ENCODE measurements at places on chromosomes 12 and 14.

GRCh38 chr14:101601606-101602465, 40.5 kb downstream of the DIO3 start:
- DNase-seq, result no peak

- no peak for DNase-seq
Measured at GRCh38 chr14:57749267-57749666, 116.6 kb downstream of the SLC35F4 start.

GRCh38 chr12:89454080-89454848, 70.3 kb downstream of the GALNT4 start:
- no peak for DNase-seq

DNA sequence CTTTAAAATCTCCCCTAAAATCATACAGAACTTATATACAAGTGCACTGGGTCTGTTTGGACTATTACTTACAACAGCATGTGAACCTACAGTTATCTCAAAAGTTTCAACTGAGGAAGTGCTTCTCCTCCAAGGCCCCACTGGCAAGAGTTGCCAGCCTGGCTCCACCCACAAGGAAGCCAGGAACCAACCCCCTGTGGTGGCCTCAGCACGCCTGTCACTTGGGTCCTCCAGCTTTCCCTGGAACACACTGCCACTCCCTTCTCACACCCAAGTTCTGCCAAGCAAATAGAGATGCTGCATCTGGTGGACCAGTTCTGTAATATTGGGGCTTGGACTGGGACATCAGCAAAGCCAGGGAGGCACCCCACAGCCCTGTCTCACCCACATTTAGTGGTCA, 115.4 kb downstream of the GCH1 start:
- no peak for DNase-seq

DNA sequence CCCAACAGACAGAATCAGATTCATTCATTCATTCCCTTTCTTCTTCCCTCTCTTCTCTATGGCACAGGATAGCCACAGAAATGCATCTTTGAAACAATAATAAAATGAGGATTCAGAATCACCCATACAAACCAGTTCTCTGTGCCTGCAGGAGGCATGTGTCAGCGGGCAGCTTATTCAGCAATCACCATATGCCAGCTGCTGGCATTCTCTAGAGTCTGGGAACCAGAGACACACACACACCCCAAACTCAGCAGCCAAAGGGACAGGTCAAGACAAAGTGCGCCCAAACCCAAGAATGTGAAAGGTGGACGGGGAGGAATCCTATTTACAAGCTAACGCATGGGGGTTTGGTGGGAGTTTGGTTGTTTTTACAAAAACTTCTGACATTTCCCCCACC, 14.1 kb downstream of the ARF3 start:
- DNase-seq, result no peak

- DNase-seq, result no peak
Measured at GRCh38 chr14:74858022-74858421, 17.9 kb downstream of the PROX2 start.

DNA sequence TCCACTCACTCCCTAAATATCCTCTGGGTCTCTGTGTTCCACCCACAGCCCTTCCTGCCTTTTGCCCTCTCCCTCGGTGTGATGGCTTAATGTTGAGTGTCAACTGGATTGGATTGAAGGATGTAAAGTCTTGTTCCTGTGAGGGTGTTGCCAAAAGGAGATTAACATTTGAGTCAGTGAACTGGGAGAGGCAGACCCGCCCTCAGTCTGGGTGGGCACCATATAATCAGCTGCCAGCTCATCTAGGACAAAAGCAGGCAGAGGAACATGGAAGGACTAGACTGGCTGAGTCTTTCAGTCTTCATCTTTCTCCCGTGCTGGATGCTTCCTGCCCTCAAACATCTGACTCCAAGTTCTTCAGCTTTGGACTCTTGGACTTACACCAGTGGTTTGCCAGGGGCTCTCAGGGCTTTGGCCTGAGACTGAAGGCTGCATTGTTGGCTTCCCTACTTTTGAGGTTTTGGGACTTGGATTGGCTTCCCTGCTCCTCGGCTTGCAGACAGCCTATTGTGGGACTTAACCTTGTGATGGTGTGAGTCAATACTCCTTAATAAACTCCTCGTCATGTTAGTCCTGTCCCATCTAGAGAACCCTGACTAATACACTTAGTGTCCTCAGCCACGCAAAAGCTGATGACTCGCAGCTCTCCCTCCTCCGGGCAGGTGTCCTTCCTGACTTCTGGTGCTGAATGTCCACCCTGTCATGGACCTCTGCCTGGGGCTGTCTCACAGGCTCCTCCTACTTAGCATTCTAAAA, 5.9 kb downstream of the DGLUCY start:
- DNase-seq, result no peak

DNA sequence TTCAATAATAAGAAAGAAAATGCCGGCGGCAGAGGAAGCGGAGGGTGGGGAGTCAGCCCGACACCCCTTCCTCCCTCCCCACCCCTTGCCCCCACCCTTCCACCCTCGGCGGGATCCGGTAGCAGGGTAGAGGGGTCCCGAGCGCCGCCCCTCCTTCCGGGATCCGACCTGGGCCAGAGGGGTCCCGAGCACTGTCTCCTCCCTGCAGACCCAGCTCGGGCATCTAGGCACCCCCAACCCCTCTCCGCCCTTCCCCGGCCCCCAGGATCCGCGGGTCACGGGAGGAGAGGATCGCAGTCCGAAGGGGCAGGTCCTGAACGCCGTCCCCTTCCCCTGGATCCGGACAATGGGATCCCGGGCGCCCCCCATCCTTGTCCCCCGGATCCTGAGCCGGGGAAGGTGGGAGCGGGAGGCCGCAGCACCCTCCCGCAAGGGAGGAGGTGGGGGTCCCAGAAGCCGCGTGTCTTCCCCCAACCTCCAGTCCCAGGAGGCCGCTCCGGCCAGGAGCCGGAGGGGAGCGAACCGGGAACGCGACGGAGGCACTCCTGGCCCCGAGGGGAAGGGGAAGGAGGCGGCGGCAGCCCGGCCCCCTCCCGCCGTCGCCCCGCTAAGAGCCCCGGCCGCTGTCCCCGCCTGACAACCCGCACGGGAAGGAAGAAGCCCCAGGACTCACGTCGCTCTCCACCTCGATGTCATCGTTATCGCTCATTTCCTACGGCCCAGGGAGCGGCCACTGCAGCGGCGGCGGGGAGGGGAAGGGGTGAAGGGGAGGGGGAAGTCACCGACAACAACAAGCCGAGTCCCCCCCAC, 481 bp downstream of the MAX start:
- DNase-seq, result no peak

- DNase-seq, result no peak
Measured at GRCh38 chr14:83433618-83434017, 1900.0 kb upstream of the SEL1L start.

DNA sequence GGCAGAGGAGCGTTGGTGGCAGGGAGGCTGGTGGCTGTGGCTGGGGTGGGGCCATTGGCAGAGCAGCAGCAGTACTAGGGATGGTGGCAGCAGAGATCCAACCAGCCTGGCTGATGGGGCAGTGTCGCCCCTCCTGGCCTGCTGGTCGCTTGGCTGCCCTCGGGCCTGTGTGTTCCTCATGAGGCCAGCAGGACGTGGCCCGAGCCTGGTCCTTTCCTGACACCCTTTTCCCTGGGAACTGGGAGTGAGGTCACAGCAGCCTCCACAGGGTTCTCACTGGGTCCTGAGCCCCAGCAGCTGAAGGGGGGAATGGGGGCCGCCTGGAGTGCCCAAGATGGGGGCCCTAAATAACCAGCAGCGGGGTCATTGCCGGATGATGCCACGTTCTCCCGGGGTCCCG, 46.1 kb downstream of the KIF26A start:
- no peak for DNase-seq

- DNase-seq, result no peak
Measured at GRCh38 chr12:93782853-93783252, 105.7 kb downstream of the CRADD start.

DNA sequence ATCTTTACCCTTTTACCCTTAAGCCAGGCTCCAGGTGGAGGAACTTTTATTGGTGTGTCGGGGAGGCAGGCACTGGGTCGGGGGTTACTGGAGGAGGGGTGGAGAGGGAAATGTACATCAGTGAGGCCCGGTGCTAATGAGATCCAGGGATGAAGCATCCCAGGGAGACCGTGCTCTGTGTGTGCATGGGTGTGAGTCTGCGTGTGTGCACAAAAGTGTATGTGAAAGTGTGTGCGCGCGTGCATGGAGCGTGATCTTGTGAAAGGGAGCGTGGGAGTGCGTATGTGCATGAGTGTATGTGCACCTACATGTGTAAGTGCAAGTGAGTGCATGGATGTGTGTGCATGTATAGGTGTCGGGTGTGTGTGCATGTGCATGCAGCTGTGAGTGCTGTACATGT, 55.3 kb downstream of the AACS start:
- DNase-seq, result no peak

DNA sequence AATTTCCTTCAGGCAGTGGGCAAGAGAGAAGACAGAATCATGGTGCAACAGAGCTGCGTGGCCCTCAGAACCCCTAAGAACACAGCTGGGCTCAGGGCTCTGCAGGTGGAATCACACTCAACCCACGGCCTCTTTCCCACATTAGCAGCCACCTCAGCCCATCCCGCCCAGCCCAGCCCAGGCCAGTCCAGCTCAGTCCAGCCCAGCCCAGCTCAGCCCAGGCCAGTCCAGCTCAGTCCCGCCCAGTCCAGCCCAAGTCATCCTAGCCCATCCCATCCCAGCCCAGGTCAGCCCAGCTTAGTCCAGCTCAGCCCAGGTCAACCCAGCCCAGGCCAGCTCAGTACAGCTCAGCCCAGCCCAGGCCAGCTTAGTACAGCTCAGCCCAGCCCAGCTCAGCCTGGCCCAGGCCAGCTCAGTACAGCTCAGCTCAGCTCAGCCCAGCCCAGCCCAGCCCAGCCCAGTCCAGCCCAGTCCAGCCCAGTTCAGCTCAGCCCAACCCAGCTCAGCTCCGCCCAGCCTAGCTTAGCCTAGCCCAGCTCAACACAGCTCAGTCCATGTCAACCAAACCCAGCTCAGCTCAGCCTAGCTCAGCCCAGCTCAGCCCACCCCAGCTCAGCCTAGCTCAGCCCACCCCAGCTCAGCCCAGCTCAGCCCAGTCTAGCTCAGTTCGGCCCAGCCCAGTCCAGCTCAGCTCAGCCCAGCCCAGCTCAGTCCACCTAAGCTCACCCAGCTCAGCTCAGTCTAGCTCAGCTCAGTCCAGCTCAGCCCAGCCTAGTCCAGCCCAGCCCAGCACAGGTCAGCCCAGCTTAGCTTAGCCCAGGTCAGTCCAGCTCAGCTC, 183.1 kb downstream of the TMEM121 start:
- DNase-seq, result no peak

- no peak for DNase-seq
Measured at GRCh38 chr14:100616854-100617409, 29.7 kb upstream of the BEGAIN start.

- no peak for DNase-seq
Measured at GRCh38 chr12:51521554-51522276, 69.3 kb upstream of the SCN8A start.

GRCh38 chr14:100052819-100053218, 12.4 kb upstream of the EVL start:
- no peak for DNase-seq

DNA sequence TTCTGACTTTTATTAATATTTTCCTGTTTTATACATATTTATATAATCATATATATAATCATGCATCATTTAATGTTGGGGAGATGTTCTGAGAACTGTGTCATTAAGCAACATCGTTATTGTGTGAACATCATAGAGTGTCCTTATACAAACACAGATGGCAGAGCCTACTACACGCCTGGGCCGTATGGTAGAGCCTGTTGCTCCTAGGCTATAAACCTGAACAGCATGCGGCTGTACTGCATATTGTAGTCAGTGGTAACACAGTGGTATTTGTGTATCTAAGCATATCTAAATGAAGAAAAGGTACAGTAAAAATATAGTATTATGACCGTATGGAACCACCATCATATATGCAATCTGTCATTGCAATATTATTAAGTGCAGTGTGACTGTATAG, 44.7 kb upstream of the BCL7A start:
- no peak for DNase-seq

DNA sequence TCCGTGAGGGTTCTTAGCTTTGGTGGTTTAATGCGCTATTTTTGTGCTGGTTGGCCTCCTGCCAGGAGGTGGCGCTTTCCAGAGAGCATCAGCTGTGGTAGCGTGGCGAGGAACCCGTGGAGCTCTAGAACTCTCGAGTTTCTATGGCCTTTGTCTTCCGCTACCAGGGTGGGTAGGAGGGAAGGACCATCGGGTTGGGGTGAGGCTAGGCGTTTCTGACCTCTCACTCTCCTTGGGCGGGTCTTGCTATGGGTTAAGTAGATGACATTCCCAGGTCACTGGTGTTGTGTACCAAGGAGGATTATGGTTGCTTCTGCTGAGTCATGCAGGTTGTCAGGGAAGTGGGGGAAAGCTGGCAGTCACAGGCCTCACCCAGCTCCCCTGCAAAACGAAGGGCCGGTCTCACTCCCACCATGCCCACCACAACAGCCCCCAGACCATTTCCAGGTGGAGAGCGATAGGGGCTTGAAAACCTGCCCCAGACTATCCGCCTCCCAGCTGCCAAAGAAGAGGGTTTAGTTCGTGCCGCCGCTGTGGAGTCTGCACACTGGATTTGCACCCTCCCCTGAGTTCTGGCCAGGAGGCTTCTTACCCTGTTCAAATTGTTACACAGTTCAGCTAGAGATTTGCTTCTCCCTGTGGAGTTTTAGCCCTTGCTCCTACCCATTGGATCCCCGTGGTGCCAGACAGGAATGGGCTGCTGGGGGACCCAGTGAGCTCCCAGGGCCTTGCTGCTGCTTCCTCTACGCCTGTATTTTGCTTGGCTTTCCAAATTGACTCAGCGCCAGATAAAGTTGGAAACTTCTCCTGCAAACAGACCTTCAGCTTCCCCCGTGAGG, 21.9 kb downstream of the RNFT2 start:
- DNase-seq, result no peak

GRCh38 chr14:90547250-90547649, 150.4 kb downstream of the CALM1 start:
- DNase-seq, result no peak

GRCh38 chr14:33646692-33647260, 304.1 kb downstream of the EGLN3 start:
- no peak for DNase-seq

DNA sequence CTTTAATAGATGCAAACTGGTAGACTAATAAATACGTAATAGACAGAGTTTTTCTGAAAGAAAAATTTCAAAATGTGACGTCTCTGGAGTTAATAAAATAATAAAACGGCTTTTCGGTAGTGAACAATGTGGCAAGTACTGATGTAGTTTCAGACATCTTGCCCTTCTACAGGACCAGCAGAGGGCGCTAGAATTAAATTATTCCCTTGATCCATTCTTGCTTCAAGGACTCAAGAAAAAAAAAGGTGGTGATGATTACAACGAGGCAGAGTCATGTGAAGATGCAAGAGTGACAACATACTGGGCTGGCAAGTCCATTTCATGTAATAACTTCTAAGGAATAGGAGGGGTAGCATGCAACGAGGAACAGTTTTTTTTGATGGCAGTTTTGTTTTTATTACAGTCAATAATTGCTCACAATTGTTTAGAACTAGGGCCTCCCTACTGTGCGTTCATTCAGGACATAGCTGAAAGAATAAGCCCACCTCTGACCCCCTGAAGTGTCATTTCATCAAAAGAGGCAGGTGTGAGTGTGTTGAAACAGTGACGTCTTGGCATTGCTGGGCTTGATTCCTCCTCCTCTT, 101.0 kb upstream of the GZMB start:
- no peak for DNase-seq

- DNase-seq, result no peak
Measured at GRCh38 chr12:106452309-106452708, 94.8 kb downstream of the POLR3B start.

- DNase-seq, result no peak
Measured at GRCh38 chr14:32620303-32620702, 291.2 kb downstream of the AKAP6 start.

GRCh38 chr12:64699504-64700115, 59.6 kb downstream of the GNS start:
- DNase-seq, result no peak

GRCh38 chr14:99120526-99121318, 151.3 kb downstream of the BCL11B start:
- no peak for DNase-seq

Measured in activated CD8-positive, alpha-beta memory T cell treated with anti-CD3 and anti-CD28 coated beads for 4 hours (primary cell).